AG04450 (cell line): ENCODE measurements at places on chromosomes 5 and 9. TPM values are rescaled to one million over a fixed set of nuclear protein-coding genes. Genes with fewer than 3 reads are reported as not detected.

Gene TAF9
- polyA plus RNA-seq = 171 and 207 TPM in 2 replicates

Gene FOXE1
- polyA plus RNA-seq = 0.06 and 0.07 TPM in 2 replicates

Gene RASEF
- polyA plus RNA-seq = 0.02 and 0.05 TPM in 2 replicates

Gene RLN2
- polyA plus RNA-seq = not detected in 2 replicates

Gene NEUROG1
- not detected in 2 replicates for polyA plus RNA-seq

Gene DIPK1B
- 2.8 and 3.6 TPM in 2 replicates for polyA plus RNA-seq

Gene SLC34A3
- not detected in 2 replicates for polyA plus RNA-seq

Gene SPINK13
- polyA plus RNA-seq = not detected in 2 replicates

Gene SLC6A18
- not detected in 2 replicates for polyA plus RNA-seq

Gene SPINK6
- polyA plus RNA-seq = not detected in 2 replicates

Gene CYLC2
- not detected in 2 replicates for polyA plus RNA-seq

Gene TAF1L
- 0.01 TPM in 1 of 2 replicates, not detected in the other for polyA plus RNA-seq

Gene STC2
- 159 and 185 TPM in 2 replicates for polyA plus RNA-seq

Gene SPINK5
- not detected in 2 replicates for polyA plus RNA-seq

Gene CCNO
- polyA plus RNA-seq = not detected in 2 replicates
